NCI-H2029 treated with DMSO at 0.1 percent for 48 hours (cell line): ENCODE measurements at places on chromosomes 2 and 18.

GRCh38 chr2:29236074-29236473, 120.9 kb downstream of the CLIP4 start:
- no peak for DNase-seq

GRCh38 chr2:174681099-174682006, 82.9 kb downstream of the CHRNA1 start:
- no peak for DNase-seq

GRCh38 chr2:199535445-199536177, 77.9 kb upstream of the SATB2 start:
- no peak for DNase-seq

DNA sequence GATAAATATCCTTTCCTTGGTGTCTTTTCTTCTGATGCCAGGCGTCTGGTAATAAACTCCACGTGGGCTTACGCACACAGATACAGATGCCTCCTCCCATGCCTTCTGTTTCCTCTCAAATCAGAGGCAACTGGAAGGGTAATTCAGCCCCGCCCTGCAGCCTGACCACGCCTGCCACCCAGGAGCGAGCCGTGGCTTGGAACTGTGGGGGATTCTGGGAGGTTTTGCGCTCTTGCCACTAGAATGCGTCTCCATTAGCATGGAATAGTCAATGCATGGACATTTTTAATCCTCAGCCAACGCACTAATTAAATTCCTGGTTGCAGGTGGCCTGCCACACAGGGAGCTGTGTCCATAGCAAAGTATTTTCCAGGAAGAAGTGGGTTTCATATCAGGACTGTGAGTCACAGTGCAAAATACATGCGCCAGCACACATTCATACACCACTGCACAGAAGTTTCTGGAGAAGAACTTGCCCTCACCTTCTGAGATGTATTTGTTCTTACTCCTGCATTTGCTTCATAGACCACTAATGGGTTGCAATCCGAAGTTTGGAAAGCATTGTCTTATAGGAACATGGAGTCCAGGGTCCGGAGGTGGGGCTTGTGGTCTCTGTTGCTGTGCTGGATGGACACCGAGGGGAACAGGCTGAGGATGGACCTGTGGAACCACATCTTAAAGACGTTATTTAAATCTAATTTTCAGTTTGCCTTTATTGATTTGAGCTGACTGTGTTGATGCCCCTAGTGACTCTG, 151.4 kb downstream of the LDLRAD4 start:
- DNase-seq: no peak

- DNase-seq: no peak
Measured at GRCh38 chr2:3214806-3215404, 162.7 kb downstream of the EIPR1 start.

GRCh38 chr2:210997373-210997772, 441.0 kb downstream of the CPS1 start:
- DNase-seq: no peak

GRCh38 chr18:75928706-75929105, 501.2 kb upstream of the SMIM21 start:
- no peak for DNase-seq

- DNase-seq: no peak
Measured at GRCh38 chr2:69634196-69634821, 9.2 kb downstream of the AAK1 start.
